ENCODE measurements at places on chromosomes 1 and 21.

DNA sequence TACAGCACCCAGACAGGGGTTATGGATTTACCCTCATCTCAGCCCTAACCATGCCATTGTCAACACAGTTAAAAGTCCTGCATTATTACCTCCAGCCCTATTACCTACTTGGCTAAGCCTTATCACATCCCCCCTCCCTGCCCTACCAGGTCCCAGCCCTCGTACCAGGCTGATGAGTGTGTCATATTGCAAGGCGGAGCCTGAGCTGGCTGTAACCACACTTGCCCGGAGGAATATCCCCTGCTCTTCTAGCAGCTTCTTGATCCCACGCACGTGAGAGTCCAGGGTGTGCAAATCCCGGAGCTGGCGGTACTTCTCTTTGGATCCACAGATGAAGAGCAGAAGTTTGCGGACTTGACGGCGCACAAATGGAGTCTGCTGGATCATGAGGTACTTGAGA lies 87.4 kb downstream of the UBR4 start:
- no peak for DNase-seq

DNA sequence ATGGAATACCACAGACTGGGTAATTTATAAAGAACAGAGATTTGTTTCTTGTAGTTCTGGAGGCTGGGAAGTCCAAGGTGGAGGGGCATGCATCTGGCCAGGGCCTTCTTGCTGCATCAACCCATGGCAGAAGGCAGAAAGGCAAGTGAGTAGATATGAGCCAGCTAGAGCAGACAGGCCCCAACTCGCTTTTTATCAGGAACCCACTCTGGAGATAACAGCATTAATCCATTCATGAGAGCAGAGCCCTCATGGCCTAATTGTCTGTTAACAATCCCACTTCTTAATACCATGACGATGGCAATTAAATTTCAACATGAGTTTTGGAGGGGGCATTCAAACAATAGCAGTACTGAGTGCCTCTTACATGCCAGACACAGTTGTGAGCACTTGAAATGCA lies 87.2 kb upstream of the SOX13 start:
- DNase-seq: no peak

DNA sequence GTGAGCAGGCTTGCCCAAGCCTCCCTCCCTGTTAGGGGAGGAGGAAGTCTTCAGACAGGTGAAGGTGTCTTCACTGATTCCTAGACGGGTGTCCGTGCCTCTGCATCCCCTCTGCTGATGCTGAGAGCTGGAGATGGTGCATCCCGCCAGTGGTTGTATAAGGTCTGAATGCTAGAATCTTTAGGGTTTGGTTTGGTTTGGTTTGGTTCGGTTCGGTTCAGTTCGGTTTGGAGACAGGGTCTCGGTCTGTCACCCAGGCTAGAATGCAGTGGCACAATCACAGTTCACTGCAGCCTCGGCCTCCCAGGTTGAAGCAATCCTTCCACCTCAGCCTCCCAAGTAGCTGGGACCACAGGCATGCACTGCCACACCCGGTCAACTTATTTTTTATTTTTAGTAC lies 153.6 kb downstream of the PGBD5 start:
- no peak for DNase-seq

GRCh38 chr1:17588048-17588871 lies 48.8 kb downstream of the ARHGEF10L start:
- peak; percentile 89 for DNase-seq

GRCh38 chr1:10975567-10976326 lies 36.7 kb upstream of the TARDBP start:
- peak; percentile 58 for DNase-seq

GRCh38 chr1:2074396-2074795 lies 24.2 kb downstream of the PRKCZ start:
- DNase-seq: no peak

DNA sequence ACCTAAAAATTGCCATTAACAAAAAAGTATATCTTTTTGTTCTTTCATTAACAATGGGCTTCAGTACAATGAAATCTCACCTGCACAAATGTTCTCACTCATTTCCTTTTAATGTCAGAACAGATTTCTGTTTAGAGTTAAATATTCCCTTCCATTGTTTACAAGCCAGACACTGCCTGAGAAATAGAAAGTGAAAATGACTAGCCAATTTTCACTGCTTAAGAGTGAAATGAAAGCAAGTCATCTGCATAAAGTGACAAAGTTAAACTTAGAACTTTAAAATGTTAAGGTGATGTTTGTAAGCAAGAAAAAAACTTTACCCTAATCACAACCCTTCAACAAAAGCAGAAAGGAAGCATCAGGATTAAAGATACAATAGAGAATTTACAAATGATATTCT lies 27.5 kb downstream of the COA6 start:
- no peak for DNase-seq
